ENCODE measurements at places on chromosomes 4 and X.
A peak's percentile ranks its signal among the peaks of the same experiment; 100 is the strongest.

DNA sequence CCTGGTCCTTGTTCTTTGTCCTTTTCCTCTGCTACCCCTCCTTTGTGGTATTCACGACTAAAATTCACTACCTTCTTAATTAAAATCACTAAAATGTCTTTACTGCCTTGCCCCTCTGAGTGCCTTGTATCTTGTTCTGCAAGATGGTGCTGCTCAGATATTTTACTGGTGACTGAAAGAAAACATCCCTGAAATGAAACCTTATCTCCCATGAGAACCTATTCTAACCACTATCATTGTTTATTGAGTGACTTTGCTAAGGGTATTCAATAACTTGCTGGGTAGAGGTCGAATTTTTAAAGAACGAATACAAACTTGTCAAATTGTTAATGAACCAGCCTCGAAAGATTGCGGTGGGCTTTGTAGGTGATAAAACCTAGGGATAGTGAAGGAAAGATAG is 52.8 kb downstream of the SPRY1 start:
- no peak for DNase-seq

GRCh38 chr4:40055863-40056715 is 561 bp upstream of the N4BP2 start:
- no peak for DNase-seq

GRCh38 chrX:47272013-47272408 is 39.2 kb downstream of the USP11 start:
- no peak for DNase-seq

- DNase-seq: no peak
These were observed 102.1 kb downstream of the RELL1 start for GRCh38 chr4:37584071-37584470.

DNA sequence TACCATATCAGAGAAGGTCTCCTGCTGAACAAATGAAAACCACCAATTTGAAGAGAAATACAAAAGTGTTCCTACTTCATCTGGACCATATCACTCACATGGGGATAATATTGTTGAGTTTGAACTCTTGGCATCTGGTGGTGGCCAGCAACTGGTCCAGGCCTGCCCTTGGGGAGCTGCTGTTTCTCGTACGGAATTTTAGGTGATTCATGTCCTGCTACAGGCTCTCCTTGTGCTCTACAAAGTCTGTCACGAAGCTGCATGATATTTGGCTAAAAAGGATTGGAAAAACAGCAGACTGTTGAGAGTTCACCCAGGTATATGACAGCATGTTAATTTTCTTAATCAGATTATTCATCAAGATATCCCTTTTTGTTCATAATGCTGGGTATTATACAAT is 42.2 kb downstream of the SEC31A start:
- DNase-seq: no peak

DNA sequence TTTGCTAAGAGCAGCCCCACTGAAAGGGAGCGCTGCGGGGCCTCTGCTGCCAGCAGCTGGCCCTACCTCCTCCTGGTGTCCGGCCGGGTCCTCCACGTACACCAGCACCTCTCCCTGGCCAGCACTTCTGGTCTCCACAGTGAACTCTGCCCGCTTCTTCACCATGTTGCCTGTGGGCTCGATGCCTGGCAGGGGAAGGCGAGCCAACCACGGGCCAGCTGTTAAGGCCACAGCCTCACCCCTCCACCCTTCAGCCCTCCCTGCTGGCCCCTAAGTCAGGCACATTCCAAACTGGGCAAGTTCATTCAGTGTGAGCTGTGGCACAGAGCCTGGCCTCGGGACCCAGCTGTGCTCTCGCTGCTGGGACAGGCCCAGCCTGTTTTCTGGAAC is 7.8 kb downstream of the FLNA start:
- no peak for DNase-seq

GRCh38 chrX:152819732-152820131 is 10.8 kb downstream of the CETN2 start:
- DNase-seq: no peak

DNA sequence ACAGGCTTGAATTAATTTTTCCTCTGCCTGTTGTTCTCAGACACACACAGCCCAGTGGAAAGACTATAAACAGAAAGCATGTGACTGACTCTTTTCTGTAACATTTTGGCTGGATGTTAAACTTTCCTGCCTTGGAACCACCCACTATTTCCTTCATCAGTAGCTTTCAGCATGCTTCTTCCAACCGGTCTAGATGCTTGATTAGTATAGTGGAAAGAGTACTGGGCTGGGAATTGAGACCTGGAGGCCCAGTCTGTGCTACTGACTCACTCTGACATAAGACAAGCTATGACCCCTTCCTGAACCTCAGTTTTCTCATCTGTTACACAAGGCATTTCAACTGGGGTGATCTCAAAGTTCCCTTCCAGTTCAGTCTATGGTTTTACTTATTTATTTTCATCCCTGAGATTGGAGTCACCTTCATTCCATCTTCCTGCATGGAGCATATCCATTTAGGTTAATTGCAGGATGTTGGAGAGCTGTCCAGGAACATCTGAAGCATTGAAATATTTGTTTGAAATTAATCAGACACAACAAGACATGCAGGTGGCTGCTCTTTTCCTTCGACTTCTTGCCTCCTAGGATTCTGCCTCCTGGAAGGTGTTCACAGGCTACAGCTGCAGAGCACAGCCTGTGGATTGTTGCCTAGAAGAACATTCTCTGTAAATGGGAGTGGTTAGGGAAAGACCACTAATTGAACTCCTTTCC is 173.4 kb downstream of the RTL9 start:
- no peak for DNase-seq

DNA sequence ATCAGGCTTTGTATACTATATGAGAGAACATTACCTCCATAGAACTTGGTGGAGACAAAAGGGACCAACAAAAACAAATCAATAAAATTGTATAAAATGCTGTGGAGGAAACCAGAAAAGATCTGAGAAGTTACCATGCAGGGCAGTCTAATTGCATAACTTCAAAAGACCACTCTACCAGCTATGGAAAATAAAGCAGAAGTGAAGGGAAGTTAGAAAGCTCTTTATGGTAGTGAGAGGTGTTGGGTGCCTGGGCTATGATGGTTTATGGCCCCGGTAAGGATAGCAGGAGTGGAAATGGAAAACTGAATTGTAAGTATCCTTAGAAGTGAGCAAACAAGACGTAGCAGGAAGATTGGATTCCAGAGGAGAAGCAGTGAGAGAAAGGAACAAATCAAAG is 3.1 kb downstream of the TMEM184C start:
- no peak for DNase-seq

GRCh38 chrX:7109838-7110793 is 37.4 kb upstream of the STS start:
- no peak for DNase-seq

DNA sequence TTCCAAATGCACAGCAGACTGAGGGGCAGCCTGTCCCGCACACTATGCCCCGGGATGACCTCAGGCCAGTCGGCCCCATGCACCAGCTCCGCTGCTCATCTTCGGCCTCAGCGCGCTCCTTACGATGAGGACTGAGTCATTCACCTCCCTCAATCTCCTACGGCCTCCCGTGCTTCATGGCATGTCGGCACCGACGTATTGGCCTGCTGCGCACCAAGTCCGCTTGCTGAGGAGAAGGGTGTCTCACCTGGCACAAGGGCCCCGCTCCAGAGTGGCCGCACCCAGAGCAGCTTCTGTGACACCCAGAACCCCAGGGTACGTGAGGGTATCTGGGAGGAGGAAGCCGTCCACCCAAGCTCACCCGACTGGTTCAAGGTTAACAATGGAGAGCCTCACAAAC is 35.5 kb downstream of the GAK start:
- no peak for DNase-seq

DNA sequence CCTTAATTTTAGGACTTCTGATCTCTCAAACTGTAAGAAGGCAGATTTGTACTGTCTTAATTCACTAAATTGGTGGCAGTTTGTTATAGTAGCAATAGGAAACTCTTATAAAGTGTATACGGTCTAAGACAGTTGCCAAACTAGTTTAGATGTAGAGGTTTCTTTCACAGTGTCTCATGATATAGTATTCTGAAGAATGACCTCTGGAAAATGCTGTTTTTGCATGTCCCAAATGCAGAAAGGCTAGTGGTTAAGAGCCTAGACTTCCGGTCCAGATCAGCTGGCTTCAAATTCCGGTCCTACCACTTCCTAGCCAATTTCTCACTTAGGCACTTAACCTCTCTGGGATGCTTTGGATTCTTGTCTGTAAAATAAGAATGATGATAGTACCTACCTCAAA is 538.5 kb downstream of the CENPC start:
- no peak for DNase-seq

- no peak for DNase-seq
These were observed 531.8 kb upstream of the GALNTL6 start for GRCh38 chr4:171281359-171281758.

GRCh38 chrX:73964579-73964978 is 339.4 kb upstream of the ZCCHC13 start:
- DNase-seq: no peak

DNA sequence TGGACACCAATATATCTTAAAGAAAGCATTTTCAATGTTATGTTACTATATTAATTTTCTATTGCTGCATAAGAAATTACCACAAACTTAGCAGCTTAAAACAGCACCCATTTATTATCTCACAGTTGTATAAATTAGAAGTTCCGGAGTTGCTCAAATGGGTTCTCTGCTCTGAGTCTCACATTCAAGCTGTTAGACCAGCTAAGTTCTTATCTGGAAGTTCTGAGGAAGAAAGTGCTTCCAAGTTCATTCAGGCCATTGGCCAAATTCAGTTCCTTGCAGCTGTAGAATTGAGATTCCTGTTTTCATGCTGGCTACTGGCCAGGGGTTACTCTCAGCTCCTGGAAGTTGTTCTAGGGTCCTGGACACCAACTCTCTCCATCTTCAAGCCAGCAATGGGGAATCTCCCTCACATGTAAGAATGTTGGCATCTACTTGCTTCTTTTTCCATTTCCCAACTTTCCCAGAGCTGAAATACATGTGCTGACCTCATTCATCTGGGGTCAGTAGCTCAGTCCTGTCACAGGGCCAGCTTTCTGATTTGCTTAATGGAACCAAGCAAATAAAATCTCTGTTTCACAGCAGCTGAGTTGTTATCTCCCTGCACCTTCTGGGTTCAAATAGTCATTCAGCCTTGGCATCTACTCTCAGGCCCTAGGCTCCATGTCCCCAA is 99.6 kb upstream of the INTU start:
- no peak for DNase-seq

- no peak for DNase-seq
These were observed 707.9 kb downstream of the CENPC start for GRCh38 chr4:66837279-66837922.

GRCh38 chrX:68454476-68455150 is 21.3 kb upstream of the OPHN1 start:
- no peak for DNase-seq

GRCh38 chr4:139900964-139901376 is 235.4 kb downstream of the MGST2 start:
- DNase-seq: no peak

DNA sequence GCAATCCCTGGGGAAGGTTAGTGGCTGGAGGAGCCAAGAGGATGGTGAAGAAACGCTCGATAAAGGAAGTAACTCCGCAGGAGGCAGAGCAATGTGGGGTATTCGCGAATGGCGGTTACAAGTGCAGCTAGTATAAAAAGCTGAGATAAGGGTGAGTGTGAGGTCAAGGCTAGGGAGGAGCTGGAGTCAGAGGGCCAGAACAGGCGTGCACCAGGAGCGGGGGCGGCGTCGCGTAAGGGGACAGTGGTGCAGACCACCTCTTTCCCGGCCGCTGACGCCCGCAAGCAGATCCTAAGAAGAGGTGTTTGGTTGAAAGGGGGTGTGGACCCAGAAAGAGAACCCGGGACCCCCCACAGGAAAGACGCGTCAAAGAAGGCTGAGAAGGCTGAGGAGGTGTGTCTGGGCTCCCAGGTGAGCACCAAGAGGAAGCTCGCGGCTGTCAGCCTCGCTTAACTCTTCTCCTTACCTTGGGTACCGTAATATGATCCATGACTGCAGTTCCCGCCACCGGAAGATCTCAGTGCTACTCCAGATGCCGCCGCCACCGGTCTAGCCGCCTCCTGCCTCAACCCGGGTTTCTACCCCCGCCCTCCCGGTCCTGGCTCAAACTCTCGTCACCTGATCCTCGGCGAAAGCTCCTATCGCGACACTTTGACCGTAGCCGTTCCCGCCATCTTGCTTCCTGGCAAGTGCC is at the start of gene MTMR8:
Gene MTMR8, minus strand, starts transcription at position 579 of the 694 bp plus-strand sequence. Its CDS starts 89 bp downstream, at position 490.
- no peak for DNase-seq

DNA sequence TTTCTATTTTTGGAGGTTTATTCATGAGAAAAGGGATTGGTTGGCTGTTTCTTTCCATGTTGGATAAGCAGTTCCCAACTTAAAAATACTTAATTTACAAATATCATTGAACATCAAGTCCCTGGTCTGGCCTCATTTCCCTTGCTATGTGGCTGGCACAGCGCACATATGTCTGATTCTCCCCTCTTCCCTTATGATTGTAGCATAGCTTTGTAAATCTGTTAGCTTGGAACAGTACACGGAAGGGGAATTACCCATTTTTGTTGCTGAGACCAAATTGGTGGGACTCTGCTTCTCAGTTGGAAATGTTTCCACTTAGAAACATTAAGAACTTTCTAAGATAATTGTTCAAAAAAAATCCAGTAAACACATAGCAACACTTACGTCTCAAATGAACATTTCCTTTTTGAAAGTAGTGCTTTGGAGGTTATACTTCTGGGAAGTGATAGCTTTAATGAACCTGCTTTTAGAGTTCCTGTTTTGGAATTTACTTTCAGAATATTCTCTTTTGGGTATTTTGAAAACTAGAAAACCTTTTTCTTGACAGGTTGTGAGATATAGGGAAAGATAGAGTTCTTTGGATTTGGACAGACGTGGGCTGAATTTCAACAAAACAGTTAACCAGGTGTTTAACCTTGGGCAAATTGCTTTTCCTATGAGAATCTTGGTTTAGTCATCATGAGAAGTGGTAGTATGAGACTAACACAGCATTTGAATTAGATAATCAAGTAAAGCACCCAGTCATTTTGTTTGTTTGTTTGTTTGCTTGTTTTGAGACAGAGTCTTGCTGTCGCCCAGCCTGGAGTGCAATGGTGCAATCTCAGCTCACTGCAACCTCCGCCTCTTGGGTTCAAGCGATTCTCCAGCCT is 47.3 kb downstream of the STIM2 start:
- no peak for DNase-seq

GRCh38 chrX:123899701-123900100 is 39.8 kb downstream of the XIAP start:
- no peak for DNase-seq

GRCh38 chrX:153029875-153030274 is 26.4 kb upstream of the PNMA3 start:
- no peak for DNase-seq

GRCh38 chr4:38162240-38162784 is 202.1 kb downstream of the PTTG2 start:
- no peak for DNase-seq

DNA sequence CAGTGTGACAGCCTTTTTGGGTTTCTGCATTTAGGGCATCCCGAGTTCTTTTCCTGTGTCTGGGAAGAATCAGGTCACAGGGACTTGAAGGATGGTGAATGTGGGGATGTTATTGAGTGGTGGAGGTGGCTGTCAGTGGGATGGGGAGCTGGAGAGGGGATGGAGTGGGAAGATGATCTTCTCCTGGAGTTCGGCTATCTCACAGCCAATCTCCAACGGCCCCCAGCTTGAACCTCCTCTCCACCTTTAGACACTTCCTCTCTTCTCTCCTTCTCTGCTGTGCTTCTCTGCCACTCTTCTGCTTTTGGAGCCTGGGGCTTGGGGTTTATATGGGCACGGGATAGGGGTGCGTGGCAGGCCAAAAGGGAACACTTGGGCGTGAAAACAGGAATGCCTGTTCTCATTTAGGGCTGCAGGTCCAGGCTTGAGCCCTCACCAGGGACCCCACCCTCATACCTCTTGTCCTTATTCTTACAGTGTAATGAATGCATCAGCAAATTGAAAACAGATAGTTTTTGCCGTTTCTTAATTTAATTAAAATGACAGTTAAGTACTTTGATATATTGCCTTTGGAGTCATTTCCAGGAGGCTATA is 37.5 kb downstream of the USP9X start:
- peak; percentile 4 for DNase-seq

Measured in cortex of kidney (tissue), 1 donor.